Fibroblast of skin of right biceps (primary cell): ENCODE measurements at places on chromosomes 7 and 10.

- peak; percentile 79 for DNase-seq
Measured at GRCh38 chr7:85479918-85480643, 293.2 kb upstream of the SEMA3D start.

DNA sequence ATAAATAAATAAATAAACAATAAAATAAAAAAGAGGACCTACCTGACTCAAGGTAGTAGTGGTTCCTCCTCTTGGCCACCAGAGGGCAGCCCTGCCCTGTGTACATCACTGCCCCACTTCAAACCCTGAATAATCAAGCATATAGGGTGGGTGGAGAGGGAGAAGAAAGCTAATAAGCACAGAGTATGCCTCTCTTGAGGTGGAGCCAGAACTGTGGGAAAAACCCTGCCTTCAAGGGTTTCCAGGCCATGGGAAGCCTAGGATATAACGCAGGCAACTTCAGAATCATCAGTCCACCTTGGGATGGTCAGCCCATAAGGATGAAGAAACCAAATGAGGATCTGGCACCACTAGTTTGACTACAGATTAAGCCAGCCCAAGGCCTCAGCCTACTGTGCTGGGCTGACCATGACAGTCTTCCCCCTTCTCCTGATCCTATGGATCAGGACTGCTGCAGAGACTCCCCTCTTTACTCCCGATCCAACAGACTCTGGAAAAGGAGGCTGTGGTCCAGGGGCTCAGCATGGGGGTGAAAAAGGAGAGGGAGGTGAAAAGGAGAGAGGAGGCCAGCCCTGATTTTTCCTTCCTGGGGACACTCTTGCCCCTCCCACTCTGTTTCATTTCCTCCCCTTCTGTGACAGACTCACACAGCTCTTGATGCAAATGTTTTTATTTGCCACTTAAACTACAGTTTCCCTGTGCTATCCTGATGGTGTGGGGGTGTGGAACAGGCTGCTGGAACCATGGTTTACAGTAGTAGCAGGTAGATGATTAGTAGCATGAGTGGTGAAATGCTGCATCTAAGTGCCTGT is 10.1 kb downstream of the AVPI1 start:
- peak; percentile 52 for DNase-seq

DNA sequence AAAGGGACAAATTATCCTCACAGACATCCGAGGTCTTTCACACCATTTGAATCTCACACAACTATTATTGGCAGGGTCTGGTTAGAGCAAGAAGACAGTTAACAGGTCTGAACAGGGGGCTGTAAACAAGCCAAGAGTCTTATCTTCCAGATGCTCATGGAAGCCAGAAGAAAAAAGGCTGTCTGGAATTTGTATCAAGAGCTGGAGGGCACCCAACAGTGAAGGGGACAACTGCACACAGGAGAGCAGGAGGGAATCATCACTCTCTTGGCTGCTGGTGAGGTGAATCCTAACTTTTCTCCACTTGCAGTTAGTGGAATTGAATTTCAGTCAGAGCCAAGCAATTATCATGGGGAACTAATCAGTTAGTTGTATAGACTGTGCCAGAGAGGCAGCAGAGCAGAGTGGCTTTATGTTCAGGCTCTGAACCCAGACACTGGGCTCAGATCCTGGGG is 880.2 kb upstream of the AUTS2 start:
- DNase-seq, result no peak

DNA sequence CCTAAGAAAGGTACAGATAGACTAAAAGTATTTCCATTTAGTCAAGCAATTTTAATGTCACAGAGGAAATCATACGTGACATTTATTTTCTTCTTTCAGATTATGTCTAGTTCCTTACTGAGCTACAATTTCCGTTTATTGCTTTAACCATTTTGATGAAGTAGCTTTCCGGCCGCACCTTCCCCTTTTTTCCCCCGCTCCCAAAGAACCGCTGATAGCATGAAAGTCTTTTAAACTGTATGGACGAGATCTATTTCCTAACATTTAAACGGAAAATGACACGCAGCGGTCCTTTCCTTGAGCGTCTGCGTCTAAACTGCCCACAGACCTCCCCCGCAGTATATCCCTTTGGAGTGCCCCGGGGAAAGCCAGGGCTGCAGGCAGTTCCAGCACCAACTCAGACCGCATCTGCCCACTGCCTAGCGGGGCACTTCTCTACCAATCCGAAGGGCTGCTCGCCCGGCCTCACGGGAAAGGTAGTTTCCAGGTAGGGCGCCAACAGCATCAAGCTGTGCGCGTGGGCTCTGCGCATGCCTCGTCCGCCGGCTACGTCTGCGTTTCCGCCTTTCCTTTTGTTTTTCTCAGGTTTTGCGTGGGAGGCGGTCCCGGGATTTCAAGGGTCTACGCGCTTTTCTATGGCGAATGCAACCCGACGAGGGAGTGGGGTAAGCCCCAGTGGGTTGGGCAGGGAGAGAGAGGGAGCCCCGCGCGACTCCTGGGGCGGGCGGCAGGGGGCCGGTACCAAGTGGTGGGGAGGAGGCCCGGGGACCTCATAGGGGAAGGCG is at the start of gene ZNF33A:
TSS of gene ZNF33A (plus strand) at position 557 of the 785 bp plus-strand sequence. CDS start 1,667 bp downstream, outside the sequence.
- peak; percentile 86 for DNase-seq

DNA sequence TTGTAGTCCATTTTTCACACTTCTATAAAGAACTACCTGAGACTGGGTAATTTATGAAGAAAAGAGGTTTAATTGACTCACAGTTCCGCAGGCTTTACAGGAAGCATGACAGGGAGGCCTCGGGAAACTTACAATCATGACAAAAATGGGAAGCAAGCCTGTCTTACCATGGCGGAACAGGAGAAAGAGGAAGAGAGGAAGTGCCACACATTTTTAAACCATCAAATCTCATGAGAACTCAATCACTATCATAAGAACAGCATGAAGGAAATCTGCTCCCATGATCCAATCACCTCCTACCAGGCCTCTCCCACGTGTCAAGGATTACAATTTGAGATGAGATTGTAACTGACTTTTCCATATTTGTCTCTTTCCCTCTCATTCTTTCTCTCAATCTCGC is 9.3 kb upstream of the PNPLA8 start:
- DNase-seq, result no peak

- DNase-seq, result peak; percentile 86
Measured at GRCh38 chr10:97278491-97278989, 13.9 kb downstream of the ARHGAP19 start.

GRCh38 chr10:120805014-120805812 is 45.9 kb upstream of the WDR11 start:
- no peak for DNase-seq

GRCh38 chr10:117927871-117928270 is 118.9 kb downstream of the RAB11FIP2 start:
- no peak for DNase-seq

GRCh38 chr7:135620980-135621850 is 41.1 kb upstream of the STMP1 start:
- peak; percentile 87 for DNase-seq

DNA sequence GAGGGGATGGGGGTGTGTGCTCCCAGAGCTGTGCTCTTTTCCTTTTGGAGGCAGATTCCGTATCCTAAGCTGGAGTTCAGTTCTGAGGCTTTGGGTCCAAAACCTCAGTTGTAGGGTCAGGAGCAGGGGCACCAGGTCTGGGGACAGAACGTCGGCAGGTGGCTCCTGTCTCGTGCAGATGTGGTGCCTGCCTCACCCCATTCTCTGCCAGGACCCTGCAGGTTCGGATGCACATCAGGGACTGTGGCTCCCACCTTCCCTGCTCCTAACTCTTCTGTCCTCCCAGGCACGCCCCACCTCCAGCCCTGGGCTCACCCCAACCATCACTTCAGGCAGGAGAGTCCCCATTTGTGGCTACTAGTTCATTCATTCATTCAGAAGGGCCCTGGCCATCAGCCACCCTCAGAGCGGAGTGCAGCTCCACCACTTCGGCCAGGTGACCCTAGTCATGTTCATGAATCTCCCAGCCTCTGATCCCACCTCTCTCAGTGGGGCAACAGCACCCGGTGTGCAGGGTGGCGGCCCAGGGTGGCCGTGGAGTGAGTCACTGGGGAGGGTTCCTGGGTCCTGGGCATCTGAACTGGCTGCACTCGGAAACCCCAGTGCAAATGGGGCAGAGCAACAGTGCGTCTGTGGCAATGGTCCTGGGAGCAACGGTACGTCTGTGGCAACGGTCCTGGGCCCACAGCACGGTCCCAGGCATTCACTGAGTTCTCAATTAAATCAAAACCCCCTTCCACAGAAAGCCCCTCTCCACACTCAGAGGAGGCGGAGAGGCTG is 100.8 kb upstream of the FAM20C start:
- DNase-seq, result no peak

DNA sequence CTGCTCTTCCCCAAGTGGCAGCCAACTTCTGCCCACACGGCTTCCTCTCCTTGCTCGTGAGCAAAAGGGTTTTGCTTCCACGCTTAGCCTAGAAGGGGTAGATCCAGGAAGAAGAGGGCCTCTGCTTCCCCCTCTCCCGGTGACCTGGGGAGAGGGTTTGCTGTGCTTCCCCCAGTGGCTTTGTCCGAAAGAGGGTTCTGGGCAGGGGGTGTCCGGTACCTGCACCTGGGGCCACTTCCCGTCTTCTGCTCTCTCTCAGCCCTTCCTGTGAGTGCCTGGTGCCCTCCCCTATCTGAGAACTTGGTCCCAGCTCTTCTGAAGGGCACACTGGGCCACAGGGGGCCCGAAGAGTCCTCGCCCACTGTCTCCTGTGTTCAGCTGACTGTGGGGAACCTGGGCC is 11.3 kb downstream of the JAKMIP3 start:
- DNase-seq, result no peak

GRCh38 chr10:101767966-101768790 is 7.7 kb downstream of the FGF8 start:
- no peak for DNase-seq

- peak; percentile 14 for DNase-seq
Measured at GRCh38 chr7:7884855-7885254, 83.7 kb upstream of the GLCCI1 start.
